ENCODE measurements at places on chromosomes 3 and 15. TPM values are rescaled to one million over a fixed set of nuclear protein-coding genes. Genes with fewer than 3 reads are reported as not detected.

ZNF501 gene
- 5.2 TPM for total RNA-seq

MAGEL2 gene
- 9.9 TPM for total RNA-seq

CD200 gene
- 4.2 TPM for total RNA-seq

KLHL6 gene
- total RNA-seq: 1.0 TPM

AP2M1 gene
- 168 TPM for total RNA-seq

PPM1L gene
- total RNA-seq: 14.1 TPM

PEX5L gene
- total RNA-seq: not detected
